ENCODE measurements at places on chromosomes 4 and X.
A peak's percentile ranks its signal among the peaks of the same experiment; 100 is the strongest.

- DNase-seq = no peak
Observed at GRCh38 chrX:43968359-43968781, 4.8 kb downstream of the NDP start.

DNA sequence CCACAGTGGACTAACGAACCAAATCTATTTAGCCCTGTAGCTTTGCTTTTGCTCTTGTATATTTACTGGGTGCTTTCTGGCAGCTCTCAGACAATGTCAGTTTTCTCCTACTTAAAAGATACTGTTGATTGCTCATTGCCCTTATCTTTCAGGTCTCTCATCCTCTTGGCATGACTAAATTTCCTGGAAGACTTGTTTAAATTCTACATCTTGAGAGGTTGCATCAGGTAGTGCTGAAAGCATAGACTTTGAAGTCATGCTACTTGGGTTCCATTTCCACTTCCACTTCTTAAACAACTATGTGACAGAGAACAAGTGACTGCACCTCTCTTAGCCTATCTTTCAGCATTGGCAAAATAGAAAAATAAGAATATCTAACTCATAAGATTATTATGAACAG lies 8.4 kb downstream of the TDO2 start:
- DNase-seq = no peak

DNA sequence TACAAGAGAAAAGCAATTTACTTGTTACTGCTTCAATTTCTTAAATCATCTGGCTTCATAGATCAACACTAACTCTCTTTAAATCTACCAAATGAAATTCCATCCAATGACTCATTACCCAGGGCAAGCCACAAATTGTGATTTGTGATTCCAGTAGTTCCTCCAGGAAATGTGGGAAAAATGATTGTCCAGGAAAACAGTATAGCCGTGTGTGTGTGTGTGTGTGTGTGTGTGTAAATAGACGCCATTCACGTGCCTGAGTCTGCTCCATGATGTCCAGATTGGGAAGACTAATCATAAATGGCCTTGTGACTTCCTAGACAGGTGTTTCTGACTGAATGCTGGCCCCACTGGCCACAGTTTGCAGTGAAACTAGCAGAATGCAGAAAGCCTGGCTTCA lies 121.3 kb downstream of the HS6ST2 start:
- DNase-seq = no peak

- DNase-seq = no peak
Observed at GRCh38 chrX:110097920-110098319, 95.0 kb downstream of the TMEM164 start.

- no peak for DNase-seq
Observed at GRCh38 chr4:155405059-155405458, 28.3 kb upstream of the MAP9 start.

- DNase-seq = no peak
Observed at GRCh38 chrX:36908801-36909675, 99.1 kb upstream of the FAM47C start.

- DNase-seq = no peak
Observed at GRCh38 chr4:182764642-182765041, 152.5 kb downstream of the DCTD start.

- DNase-seq = no peak
Observed at GRCh38 chr4:124708517-124709300, 3.8 kb downstream of the ANKRD50 start.

DNA sequence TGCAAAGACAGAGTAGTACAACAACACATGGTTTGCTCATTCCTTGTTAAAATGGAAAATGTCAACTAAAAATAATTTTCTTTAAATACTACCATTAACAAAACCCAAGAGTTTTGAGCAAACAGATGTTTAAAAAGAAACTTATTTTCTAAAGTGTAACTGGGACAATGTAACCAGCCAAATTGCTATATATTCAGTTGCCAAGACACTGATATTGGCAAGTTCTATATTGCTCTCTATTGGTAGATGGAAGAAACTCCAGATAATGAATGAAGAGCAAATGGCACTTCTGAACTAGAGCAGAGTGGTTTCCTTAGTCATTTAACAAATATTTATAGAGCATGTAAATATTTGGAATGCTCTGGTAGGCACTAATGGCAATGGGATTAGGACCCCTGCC lies 966.2 kb downstream of the RPA4 start:
- DNase-seq = no peak

- peak; percentile 77 for DNase-seq
Observed at GRCh38 chr4:28686618-28687017, 1826.0 kb downstream of the STIM2 start.

GRCh38 chrX:27915617-27916016 lies 65.6 kb downstream of the DCAF8L1 start:
- DNase-seq = no peak

DNA sequence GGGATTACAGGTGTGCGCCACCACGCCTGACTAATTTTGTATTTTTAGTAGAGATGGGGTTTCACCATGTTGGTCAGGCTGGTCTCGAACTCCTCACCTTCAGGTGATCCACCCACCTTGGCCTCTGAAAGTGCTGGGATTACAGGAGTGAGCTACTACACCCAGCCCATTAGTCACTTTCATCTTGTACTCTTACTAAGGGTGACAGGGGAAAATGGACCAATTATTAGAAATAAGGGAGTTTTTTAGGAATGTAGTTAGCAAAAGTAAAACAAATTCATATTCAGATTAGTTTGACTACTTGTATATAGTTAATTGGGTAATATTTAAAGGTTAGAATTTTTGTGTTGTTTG lies 26.1 kb downstream of the SMARCA5 start:
- no peak for DNase-seq

DNA sequence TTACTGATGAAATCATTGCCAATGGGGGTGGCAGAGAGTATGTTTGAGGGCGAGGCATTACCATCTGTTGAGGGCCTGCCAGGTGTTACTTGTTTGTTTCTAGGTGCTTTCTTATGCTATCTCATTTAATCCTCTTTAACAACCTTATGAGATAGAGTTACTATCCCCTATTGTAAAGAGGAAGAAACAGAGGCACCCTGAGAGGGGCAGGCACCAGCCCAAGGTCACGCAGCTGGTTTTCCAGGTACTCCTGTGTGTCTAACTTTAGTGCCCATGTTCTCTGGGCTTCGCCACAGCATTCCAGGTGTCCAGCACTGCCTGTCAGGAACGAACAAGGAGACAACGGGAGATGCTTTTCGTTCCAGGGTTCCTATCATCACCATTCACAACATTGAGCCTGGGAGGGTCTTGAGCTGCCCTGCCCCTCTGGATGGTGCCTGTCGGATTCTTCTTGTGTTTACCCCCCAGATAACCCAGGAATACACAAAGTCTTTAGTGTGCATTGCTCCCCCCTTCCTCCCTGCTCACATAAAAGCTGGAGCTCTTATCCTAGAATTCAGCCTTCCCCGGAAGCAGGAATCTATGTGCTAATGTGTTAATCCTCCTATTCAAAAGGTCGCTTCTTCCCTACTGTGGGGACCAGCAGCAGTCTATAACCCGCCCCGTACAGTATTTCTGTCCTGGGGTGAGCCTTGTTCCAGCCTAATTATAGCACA lies 24.9 kb upstream of the GPC4 start:
- DNase-seq = peak; percentile 98

- no peak for DNase-seq
Observed at GRCh38 chr4:100100985-100101384, 89.3 kb downstream of the DDIT4L start.

DNA sequence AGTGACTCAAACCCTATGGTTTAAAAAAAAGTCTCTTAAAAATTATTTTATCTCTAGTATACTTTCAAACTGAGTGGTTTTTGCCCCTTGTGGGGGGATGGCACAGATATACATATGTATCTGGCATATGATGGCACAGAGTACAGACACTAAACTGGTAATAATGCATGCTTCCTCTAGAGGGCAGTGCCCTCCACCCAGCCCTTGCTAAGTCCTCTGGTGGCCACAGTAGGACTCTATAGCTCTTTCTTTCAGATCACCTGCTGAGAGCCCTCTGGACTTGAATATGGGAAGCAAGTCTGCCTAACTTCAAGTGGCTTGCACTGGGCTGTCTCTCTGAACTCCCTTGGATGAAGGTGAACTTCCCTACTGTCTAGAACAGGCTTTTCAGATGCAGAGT lies 66.3 kb downstream of the TSPAN7 start:
- peak; percentile 36 for DNase-seq

GRCh38 chr4:74447636-74448233 lies 2.8 kb downstream of the AREG start:
- no peak for DNase-seq

GRCh38 chr4:37659696-37660095 lies 26.5 kb downstream of the RELL1 start:
- DNase-seq = no peak

DNA sequence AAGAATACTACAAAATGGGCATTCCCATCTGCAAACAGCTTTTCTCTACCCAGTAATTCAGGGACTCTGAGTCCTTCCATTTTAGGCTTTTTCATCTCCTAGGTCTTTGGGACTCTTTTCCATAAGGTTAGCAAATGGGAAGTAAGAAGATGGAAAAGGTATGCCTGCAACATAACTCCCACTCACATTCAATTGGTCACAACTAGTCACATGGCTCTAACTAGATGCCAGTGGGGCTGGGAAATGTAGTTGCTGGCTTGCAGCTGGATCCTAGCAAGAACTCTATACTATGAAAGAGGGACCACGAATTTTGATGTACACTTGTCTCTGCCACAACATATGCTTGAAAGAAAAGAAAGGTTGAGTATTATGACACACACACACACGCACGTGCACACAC lies 954.9 kb upstream of the FTHL17 start:
- DNase-seq = no peak

- no peak for DNase-seq
Observed at GRCh38 chr4:87171944-87172343, 48.5 kb downstream of the KLHL8 start.

GRCh38 chrX:66163849-66164411 lies at the start of gene HEPH:
Gene HEPH, plus strand, starts transcription at chrX:66164247. Its CDS starts 6,324 bp downstream, at chrX:66170571.
- DNase-seq = no peak

GRCh38 chr4:120617171-120617570 lies 305.4 kb downstream of the PRDM5 start:
- DNase-seq = no peak

DNA sequence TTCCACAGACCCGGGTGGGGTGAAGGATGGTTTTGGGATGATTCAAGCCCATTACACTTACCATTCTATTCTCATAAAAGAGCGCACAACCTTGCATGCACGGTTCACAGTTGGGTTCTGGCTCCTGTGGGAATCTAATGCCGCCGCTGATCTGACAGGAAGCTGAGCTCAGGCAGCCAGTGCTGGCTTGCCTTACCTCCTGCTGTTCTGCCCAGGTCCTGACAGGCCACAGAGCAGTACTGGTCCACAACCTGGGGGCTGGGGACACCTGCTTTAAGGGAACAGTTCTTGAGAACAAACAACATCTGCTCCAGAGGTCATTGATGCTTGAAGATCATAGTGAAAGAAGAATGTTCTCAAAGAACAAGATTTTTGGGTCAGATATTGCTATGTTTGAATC lies 8.0 kb upstream of the HS3ST1 start:
- no peak for DNase-seq

GRCh38 chr4:72471816-72472215 lies 97.2 kb downstream of the ADAMTS3 start:
- no peak for DNase-seq

GRCh38 chr4:123976285-123976684 lies 579.7 kb downstream of the SPRY1 start:
- DNase-seq = peak; percentile 68

DNA sequence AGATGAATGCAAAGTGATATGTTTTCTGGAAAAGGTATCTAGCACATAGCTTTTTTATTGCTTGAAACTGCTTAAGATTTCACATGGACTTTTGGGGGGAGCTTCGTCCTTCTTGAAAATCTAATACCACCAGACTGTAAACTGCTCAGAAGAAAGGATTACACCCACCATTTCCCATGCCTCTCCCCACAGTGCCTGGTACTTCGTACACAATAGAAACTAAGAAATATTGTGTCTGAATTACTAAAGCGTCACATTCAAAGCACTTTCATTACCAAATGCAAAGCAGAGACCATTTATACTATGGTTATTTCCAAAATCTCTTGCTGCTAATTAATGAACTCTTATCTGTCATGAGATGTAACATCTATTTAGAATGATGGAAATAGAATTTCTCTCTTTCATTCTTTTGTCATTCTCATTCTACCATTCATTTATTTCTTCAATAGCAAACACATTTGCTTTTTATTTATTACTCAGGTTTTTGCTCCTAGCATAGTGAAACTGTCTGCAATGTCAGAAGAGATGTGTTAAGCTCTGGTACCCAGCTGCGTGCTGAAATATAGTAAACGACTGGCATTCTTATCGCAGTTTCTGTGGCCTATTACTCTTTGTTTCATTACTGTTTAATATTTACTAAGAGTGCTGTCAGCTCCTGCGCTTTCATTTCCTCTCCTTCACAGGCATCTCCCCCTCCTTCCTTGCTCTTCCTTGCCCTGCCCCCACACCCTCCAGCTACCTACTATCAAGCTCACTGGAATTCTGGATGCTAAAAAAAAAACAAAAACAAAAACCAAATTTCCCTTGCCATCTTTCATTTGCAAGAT lies 51.4 kb upstream of the RAPGEF2 start:
- no peak for DNase-seq

GRCh38 chr4:4460759-4461158 lies 73.9 kb downstream of the NSG1 start:
- no peak for DNase-seq

GRCh38 chr4:47017494-47017893 lies 13.9 kb upstream of the GABRB1 start:
- DNase-seq = no peak

- peak; percentile 7 for DNase-seq
Observed at GRCh38 chr4:73653695-73654106, 33.5 kb upstream of the RASSF6 start.

DNA sequence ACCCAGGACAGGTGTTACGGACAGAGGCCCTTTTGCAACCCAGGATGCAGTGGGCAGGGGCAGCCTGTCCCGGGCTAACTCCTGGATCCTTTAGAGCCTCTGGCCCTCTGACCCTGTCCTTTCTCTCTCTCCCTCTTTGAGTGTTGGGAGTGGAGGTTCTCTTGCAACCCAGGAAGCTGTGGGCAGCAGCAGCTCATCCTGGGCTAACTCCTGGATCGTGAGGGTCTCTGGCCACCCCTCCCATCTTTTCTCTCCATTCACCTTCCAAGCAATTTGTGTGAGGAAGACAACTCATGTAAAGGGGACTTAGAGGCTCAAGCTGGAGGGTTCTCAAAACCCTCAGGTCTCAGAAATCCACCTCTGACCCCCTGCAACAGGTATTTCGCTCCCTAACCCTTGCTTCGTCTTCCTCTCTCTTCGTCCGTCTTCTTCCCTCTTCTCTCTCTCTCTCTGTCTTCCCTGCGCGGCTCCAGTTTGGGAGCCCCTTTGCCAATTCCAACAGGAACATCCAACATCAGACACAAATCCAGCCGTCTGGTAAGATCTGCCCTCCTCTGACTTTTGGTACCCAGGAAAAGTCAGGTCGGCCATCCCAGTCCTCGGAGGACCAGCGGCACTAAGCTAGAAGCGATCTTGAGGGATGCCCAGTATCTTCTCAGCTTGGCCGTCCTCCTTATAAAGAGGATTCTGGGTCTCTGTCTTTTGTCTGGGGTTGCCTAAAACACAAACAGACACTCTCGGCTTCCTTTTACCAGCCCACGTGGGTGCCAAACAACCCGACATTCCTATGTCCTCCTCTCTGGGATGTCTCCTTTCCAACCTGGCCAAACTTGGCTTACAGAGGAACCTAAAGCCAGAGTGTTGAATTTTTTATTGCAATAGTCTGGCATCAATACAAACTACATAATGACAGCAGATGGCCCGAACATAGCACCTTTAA lies 7.9 kb downstream of the ASMTL start:
- DNase-seq = no peak
